ENCODE measurements at places on chromosomes 13 and 19.

DNA sequence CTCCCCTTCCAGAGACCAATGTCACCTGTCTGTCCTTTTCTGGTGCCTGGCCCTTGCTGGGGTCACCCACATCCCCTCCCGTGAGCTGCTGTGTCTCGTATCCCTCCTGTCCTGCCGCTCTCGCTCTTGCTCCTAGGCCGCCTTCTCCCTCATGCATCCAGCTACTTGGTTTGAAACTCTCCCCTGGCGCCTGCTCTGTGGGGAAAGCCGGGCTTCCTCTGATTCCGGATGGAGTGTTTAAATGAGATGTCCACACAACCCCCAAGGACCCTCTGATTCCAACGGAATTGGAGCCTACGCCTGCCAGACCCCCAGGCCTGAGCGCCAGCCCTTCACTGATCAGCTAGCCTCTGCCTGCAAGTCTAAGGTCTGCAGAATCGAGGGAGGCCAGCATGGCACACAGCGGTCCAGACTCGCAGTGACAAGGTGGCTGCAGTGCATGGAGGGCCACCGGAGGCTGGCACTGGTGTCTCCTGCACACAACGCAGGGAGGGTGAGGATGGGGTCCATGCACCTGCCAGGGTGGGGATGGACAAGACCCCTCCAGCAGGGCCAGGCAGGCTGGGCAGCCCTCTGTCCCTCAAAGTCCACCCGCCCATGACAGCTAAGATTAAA, 47.2 kb downstream of the RFX2 start:
- DNase-seq, result no peak

GRCh38 chr13:113777311-113778260, 18.6 kb downstream of the TMEM255B start:
- no peak for DNase-seq

- DNase-seq, result no peak
These were observed 1658.6 kb downstream of the OLFM4 start for GRCh38 chr13:54687173-54687572.

- no peak for DNase-seq
These were observed 145.7 kb downstream of the LIG4 start for GRCh38 chr13:108069521-108070210.

DNA sequence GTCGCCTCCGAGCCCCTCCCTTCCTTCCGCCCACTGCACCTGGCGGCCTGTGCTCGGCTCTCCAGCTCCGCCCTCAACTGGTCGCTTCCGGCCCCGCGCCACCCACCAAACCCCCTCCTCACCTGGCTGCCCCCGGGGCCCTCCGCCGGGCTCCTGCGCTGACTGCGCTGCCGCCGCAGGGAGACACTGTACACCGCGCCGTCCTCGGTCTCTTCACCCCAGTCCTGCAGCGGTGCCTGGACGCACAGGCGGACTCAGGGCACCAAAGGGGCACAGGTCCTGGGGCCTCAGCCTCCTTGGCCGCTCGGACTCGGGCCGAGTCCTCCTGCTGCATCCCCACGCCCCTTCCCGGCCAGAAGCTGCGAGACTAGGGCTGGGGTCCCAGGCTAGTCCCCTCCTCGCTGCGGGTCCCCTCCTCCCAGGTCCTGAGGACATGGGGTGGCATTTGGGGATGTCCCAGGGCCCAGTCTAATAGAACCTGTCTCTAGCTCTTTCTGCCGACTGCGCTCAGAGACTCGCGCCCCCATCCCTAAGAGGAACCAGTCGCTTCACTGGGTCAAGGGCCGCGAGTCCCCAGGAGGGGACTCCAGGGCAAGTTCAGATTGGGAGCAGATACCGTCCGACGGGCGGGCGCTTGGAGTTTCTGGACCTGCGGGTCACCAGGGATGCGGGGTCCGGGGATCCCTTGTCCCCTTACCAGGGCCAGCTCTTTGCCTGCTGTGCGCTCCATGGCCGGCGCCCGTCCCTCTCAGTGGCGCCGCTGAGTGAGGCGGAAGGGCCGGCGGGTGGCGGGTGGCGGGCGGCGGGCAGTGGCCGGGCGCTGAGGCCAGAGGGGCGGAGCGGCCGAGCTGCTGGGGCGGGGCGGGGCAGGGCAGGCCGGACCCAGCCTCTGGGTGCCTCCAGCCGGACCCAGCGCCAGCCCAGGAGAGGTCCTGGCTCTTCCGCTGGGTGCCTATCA, at the start of gene RGL3:
TSS of gene RGL3 (minus strand) at position 766 of the 958 bp plus-strand sequence. CDS start at position 730, 36 bp downstream.
- no peak for DNase-seq

- DNase-seq, result no peak
These were observed 100.0 kb downstream of the LMO7 start for GRCh38 chr13:75736173-75736572.

DNA sequence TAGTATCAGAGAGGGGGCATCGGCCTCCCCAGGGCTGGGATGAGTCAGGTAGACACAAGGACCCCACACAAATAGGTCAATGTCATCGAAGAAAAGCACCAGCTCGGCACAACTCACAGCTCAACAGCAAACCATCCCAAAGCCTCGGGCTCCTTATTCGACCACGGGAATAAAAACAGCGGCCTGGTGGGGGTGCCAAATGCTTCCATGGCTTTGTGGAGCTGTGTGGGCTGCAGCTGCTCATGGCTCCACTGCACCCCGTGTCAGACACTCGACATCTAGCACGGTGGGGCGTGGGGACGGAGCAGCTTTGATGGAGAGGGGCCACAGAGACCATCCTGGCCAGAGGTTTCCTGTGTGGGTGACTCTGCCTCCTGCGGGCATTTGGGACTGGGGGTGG, 212.5 kb upstream of the SOX1 start:
- DNase-seq, result no peak

DNA sequence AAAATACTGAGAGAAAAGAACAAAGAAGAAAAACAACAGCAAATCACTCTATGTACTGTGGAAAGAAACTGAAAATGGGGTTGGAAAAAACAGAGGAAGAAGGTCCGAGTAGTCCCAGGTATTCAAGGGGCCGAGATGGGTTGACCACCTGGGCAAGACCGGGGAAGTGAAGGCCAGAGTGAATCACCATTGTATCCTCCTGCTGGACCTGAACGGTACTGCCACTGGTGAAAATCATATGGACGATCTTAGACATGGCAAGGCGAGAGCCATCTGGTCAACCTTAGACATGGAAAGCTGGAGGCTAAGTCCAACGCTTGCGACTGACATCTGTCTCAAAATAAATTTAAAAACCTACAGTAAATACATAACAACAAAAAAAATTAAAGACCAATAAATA, 44.4 kb upstream of the ZNF91 start:
- no peak for DNase-seq

DNA sequence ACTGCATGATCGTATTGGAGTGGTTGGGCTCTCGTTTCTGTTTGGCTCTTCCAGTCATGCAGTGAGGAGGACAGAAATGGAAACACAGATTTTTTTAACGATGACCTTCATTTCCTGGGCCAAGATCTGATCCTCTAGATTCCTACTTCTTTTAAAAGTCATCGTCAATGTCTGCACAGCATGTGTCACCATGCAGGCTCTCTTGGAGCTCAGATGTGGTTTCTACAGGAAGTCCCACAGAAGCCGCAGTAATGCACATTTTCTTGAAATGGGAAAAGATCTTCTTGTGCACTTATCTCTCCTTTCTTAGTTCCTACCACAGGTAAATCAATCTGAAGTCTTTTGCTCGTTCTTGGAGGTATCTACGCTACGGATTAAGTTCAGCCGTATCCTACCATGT, 626.9 kb downstream of the EFNB2 start:
- DNase-seq, result no peak

DNA sequence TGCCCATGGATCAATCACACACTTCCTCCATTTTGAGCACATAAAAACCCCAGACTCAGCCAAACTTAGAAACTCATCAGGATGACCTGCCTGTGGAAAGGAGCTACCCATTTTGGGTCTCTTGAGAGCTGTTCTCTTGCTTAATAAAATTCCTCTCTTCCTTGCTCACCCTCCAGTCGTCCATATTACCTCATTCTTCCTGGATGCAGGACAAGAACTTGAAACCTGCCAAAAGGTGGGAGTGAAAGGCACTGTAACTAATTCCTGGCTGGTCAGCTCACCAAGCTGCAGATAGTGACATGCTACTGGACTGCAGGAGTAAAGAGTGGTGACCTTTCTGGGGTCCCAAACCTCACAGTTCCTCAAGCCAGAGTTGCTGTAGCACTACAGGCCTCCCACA, 20.2 kb downstream of the LIG4 start:
- DNase-seq, result no peak

GRCh38 chr19:31804668-31805067, 455.4 kb upstream of the TSHZ3 start:
- no peak for DNase-seq

DNA sequence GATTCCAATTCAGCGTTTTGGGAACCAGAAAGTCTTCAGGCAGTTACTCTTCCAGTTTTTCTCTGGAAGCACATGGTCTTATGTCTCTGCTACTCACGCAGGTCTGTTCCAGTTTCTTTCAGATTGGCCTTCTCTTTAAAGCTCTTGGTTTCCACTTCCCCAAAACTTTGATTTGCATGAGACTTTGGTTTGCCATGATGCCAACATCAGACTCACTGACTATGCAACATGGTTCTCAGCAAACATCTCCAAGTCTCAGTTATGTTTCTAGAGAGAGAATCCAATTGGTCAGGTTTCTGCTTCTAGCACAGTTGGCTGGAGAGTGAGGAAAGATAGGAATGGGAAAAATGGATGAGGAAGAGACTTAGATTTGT, 3.1 kb downstream of the AKAP11 start:
- no peak for DNase-seq

DNA sequence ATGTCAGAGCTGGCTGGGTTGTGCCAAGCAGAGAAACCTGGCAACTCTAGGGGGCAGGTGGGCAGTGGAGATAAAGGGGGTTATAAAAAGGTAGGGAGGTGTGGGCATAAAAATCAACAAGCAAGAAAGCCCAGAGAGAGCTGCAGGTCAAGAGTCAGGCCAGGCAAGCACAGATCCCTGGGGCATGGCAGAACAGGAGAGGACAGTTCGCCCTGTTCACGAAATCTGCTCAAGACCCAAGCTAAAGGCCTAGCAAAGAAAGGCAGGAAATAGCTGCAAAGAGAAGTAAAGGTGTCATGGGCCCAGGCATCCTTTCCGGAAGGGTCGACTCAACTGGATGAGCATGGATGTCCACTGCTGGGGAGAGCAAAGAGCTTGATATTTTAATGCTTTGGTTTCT, 3.4 kb downstream of the MBNL2 start:
- DNase-seq, result no peak

DNA sequence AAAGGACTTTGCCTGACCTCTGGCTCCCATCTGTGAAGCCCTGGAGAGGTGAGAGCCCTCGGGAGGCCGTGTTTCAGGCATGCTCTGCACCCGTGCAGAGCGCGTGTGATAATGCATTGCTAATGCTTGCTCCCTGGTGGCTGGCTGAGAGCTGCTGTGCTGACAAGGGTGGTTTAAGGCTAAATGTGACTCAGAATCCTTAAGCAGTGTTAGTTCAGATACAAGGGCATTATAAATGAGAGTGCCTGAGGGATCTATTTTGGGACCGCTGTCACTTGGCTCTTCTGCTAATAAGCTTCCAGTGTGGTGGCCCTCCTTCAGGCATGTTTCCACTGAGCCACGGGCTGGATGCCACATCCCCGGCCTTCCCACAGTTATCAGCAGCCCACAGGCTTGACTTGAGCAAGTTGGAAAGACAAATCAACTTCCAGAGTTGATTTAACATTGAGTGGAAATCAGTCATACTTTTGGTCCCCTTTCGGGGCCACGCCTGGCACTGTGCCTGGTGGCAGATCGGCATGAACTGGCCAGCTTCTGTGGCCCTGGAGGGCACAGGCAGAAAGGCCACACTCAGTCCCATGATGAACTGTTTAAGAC, 17.0 kb downstream of the ALOX5AP start:
- no peak for DNase-seq

- DNase-seq, result no peak
These were observed 12.9 kb downstream of the TPM4 start for GRCh38 chr19:16089010-16089846.

- no peak for DNase-seq
These were observed 10.5 kb downstream of the PEX11G start for GRCh38 chr19:7478173-7478842.

DNA sequence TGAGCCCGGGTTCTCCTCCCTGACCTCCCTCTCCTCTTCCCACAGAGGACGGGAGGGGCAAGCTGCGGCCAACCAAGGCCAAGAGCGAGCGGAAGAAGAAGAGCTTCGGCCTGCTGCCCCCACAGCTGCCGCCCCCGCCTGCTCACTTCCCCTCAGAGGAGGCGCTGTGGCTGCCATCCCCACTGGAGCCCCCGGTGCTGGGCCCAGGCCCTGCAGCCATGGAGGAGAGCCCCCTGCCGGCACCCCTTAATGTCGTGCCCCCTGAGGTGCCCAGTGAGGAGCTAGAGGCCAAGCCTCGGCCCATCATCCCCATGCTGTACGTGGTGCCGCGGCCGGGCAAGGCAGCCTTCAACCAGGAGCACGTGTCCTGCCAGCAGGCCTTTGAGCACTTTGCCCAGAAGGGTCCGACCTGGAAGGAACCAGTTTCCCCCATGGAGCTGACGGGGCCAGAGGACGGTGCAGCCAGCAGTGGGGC, 162.2 kb downstream of the KDM4B start:
- no peak for DNase-seq

DNA sequence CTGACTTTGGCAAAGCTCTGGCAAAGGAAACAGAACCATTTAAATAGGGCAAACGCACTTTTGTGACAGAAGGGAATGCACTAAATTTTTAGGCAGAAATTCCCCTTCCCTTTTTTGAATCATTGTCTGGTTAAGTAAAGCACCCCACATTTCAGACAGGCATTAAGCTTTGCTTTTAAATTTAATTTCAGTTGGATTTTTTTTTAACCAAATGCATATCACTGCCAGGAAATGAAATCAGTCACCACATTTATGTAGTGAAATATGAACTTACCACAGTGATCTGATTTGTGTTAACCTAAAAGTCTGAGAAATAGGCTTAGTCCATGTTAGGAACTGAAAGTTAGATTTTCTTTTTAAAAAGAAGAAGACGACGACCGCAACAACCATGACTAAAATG, 10.8 kb downstream of the GPR183 start:
- DNase-seq, result no peak

GRCh38 chr19:1449467-1450442, at the start of gene APC2:
TSS of gene APC2 (plus strand) at chr19:1450121. CDS start at chr19:1453002, 2,881 bp downstream.
- no peak for DNase-seq

GRCh38 chr19:39906283-39906682, 28.2 kb downstream of the FCGBP start:
- DNase-seq, result no peak

GRCh38 chr13:111178402-111178801, 63.3 kb downstream of the ARHGEF7 start:
- no peak for DNase-seq

DNA sequence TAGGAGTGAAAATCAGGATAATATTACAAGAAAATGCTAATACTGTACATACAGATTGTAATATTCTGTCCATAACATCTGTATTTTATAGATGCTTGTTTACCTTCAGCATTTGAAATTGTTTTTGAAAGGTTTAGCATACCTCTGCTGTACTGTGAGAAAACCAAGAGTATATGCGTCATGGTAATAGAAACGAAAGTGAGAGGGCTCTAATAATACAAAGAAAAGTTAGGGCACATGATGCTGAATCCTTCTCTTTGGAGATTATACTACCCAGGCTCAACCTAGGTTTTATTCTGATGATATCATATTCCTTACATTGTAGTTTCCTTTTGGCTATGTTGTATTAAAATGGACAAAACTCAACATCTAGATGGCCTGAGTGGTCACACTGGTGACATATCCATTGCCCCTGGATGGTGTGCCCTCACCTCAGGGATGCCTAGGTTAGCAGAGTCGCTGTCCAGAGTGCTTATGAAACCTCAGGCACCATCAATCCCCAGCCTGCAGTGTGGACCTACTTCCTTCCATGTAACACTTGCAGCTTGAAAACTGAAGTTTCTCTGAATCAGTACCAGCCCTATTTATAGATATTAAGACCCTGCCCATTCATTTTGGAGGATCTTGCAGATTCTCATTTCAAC, 253.7 kb downstream of the KCTD12 start:
- no peak for DNase-seq

GRCh38 chr13:89900104-89900765, 1447.3 kb upstream of the MIR17HG start:
- no peak for DNase-seq

Data from stimulated activated CD4-positive, alpha-beta T cell treated with anti-CD3 and anti-CD28 coated beads, Interleukin-1b, Interleukin-23, amount 100 ng/mL, for 1 hour (primary cell).